ENCODE measurements at places on chromosomes 16 and 17.

GRCh38 chr16:3979518-3979917, 99.0 kb upstream of the CREBBP start:
- no peak for DNase-seq

- DNase-seq = no peak
Observed at GRCh38 chr16:88846088-88846487, 10.7 kb downstream of the GALNS start.

- no peak for DNase-seq
Observed at GRCh38 chr16:80500961-80501525, 39.8 kb upstream of the DYNLRB2 start.

GRCh38 chr16:10982465-10983150, 38.2 kb downstream of the CLEC16A start:
- no peak for DNase-seq

- no peak for DNase-seq
Observed at GRCh38 chr17:57675427-57676387, 69.4 kb downstream of the CCDC182 start.

DNA sequence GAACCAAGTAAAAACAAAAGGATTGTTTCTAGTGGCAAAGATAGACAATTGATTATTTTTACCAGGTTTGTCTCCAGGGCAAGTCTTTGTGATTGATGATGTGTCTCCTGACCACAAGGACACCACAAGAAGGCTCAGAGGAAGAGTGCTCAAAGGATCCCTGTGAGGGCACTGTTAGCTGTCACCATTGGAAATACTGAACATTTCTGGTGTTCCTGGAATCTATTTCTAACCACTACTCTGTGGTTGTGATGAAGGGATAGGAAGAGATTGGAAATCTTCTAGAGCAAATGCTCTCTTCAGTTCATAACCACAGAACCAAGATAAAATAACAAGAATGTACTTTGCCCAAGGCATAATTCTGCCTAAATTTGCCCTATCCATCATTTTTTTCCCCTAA, 15.3 kb downstream of the RNF43 start:
- no peak for DNase-seq

GRCh38 chr17:79997011-79997660, 38.5 kb downstream of the TBC1D16 start:
- DNase-seq = peak; percentile 51

DNA sequence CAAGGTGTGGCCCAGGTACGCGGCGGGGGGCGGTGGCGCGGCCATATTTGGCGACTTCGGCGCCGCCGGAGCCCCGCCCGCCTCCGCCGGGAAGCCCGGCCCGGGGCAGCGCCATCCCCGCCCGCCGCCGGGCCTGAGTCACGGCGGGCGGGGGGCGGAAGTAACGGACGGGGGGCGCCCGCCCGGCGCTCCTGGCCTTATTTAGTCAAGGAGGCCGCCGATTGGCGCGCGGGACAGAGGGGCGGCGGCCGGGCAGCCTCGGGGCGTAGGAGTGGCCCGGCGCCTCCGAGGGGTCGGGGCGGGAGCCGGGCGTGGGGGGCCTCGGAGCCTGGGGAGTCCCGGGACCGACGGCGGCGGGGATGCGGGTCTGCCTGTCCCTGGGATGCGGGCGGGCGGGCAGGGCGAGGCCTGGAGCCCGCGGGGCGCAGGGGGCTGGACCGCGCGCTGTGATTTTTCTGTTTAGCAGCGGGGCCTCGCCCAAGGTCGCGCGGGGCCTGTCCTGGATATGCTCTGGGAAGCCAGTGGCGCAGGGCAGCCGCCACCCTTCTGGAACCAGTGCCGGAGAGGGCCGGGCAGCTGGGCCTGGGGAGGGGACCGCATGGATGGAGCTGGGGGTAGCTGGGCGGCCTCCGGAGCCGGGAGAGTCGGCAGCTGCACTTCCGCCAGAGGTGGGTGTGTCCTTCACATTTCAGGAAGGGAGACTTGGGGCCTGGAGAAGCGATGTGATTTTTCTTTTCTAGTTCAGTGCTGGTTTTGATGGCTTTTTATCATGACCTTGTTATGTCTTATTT, 2.3 kb upstream of the ACTG1 start:
- DNase-seq = peak; percentile 47

DNA sequence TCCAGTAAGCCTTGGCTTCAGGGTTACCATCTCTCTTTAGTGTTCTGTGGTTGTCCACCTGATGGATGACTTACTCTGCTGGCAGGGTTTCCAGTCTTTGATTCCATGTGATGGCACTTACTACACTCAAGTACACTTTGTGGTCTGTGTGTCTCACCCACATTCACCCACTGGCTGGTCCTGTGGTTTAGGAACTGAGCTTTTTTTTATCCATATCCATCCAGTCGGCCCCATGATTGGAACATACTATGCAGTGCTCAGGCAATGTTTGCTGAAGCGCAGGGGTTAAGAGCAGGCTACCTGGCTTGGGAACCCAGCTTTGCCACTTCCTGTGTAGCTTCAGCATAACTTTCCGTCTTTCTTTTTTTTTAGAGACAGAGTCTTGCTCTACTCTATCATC, 2.8 kb upstream of the FUS start:
- DNase-seq = no peak

DNA sequence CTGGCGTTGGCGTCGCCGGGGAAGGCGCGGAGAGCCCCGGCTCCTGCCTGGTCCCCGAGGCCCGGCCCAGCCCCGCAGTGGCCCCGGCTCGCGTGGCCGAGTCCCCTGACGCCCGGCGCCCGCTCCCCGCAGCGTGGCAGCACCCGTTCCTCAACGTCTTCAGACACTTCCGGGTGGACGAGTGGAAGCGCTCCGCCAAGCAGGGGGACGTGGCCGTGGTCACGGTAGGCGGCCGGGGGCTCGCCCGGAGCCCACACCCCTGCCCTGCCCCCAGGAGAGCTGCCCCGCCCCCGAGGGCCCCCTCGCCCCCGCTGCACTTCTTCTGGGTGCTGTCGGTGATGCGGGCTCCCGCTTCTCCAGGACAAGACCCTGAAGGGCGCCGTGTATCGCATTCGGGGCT, 466 bp downstream of the WDR90 start:
- no peak for DNase-seq

- DNase-seq = no peak
Observed at GRCh38 chr16:81018496-81018895, 11.5 kb downstream of the CENPN start.

GRCh38 chr16:19861811-19862327, 22.8 kb downstream of the GPRC5B start:
- no peak for DNase-seq

- DNase-seq = no peak
Observed at GRCh38 chr16:31157136-31157535, 7.3 kb upstream of the PRSS36 start.

DNA sequence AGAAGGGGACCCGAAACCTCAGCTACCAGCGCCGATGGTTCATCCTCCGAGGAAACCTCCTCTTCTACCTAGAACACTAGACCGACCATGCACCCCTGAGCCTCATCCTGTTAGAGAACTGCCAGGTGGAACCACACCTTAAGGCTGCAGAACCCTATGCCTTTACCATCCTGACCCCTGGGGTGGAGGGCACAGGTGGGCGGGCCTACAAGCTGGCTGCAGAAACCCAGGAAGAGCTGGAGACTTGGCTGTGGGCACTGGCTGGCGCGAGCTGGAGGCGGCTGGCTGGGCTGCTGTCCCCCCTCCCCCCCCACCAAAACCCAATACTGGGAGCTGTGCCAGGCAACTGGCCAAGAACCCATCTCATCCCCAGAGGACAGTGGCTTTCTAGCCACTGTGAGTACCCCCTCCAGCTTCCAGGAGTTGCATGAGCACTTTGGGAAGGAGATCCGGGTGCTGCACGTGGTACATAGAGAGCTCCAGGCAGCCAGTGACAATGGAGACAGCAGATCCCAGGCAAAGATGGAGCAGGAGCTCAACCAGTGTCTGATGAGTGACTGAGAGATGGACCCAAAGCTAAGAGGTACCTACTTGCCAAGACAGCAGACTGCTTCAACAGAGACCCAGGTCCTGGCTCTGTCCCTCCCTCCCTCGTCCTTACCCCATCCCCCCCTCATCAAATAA, 1.4 kb upstream of the CD2BP2 start:
- DNase-seq = no peak

DNA sequence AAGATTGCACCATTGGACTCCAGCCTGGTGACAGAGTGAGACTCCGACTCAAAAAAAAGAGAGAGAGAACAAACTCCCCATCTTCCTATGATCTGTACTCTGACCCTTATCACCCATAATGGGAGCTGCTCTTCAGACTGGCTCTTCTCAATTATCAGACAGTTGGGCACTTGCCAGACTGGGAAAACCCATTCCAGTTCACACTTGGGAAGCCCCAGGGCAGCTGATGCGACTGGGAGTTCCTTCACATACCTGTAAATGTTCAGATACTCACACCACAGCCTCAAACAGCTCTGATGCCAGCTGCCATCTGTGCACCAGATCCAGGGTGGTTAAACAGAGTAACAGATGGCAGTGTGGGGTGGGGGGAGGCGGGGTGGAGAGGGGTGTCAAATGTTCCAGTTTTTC, 23.8 kb upstream of the TMEM101 start:
- no peak for DNase-seq

GRCh38 chr16:88815901-88816589, 4.3 kb upstream of the APRT start:
- DNase-seq = peak; percentile 20

DNA sequence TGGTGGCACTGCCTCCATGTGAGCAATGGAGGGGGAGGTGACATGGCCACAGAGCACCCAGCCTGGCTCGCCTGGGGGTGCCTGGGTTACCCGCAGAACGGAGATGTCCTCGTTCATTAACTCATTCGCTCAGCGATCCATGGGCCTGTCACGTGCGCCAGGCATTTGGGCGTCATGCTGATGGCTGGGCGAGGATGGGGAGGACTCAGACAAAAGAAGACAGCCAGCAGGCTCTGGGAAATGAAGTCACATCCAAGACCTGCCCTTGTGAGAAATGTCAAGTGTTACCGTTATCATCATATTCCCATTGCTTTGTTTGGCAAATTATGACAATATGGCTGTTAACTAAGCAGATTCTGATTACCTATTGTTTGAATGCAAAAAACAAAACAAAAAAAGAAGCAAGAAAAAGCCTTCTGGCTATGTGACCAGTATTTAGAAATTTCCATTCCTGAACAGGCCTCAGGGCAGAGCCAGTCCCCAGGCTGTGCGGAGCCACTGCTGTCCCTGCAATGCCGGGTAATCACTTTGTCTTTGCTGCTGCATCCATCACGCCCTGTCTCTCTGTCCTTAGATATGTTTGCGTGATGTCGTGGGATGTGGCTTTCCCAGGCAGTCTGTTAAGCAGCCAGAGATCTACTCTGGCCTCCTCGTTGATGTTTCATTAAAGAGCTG, 57.9 kb downstream of the CMIP start:
- DNase-seq = no peak

- no peak for DNase-seq
Observed at GRCh38 chr16:79295746-79296145, 304.8 kb downstream of the MAF start.

- peak; percentile 14 for DNase-seq
Observed at GRCh38 chr17:58084317-58084981, 1.2 kb downstream of the DYNLL2 start.

DNA sequence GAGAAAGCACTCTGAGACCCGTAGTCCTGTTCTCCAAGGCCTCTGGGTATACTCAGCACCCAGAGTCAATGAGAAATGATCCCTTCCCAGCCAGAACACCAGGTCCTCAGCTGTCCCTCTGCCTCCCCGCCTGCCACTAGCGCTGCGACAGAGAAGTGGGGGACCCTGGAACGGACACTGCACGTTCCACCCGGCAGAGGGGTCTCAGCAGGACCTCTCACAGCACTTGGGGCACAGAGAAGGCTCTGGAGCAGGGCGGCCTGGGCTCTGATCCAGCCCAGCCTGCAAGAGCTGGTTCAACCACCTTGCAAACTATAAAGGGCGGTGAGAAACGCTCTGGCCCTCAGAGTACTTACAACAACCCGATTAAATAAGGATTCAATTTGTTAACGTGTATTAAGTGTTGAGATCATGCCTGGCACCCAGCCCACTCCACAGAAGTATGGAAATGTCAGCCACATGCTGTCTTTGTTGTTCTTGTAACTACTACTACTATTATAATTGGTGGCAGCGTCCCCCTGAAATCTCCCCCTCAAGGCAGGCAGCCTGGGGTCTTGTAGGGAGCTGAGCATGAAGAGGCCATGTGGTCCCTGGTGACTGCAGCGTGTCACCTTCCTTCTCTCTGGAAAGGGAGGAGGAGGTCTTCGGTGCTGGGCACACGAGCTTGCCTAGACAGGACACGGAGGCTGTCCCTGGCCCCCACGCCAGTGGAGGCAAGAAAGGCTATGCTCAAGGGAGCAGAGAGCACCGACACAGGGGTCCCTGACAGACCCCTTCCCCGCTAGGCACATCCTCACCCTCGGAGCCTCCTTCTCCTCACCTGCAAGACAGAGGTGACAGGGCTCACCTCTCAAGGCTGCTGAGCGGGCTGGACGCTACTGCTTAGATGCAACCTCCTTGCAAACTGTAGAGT, 2.4 kb downstream of the OSGIN1 start:
- no peak for DNase-seq

GRCh38 chr17:4083187-4083586, 59.6 kb downstream of the ZZEF1 start:
- no peak for DNase-seq

DNA sequence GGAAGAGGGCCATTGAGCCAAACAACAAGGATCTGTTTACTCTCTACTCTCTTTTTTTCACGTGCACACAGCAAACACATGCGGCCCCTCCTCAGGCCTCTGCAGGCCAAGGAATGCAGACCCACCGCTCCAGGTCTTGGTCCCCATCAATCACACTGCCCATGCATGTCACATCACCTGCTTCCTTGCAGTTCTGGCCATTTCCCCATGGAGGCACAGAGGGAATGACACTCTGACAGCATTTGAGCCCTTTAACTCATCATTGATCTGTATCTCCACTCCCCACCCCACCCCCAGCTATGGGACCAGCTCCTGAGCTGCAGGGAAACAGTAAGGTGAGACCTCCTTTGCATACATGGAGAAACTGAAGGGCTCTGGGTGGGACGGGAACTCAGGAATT, 45.9 kb upstream of the MEIOC start:
- no peak for DNase-seq

DNA sequence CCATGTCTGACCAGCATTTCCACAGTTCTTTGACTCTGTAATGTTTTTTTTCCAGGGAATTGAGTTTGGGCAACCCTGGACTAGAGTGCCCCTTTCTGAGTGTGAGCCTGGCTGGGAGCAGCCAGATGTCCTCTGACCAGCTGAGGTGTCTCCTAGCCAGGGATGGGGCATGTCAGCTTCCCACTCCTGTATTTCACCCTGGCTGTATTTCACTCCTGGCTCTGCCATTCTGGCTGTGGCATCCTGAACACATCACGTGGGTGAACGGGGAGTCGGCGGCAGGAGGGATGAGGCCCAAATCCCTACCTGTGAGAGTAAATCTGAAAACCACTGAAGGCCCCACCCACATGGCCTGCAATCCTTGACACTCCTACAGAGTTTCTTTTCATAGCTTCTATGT, 31.3 kb downstream of the KDM8 start:
- DNase-seq = no peak

Measured in stimulated activated CD8-positive, alpha-beta memory T cell treated with anti-CD3 and anti-CD28 coated beads, Interleukin-15, amount 100 ng/mL, for 1 hour (primary cell).